ENCODE measurements at places on chromosomes 1 and 21.

DNA sequence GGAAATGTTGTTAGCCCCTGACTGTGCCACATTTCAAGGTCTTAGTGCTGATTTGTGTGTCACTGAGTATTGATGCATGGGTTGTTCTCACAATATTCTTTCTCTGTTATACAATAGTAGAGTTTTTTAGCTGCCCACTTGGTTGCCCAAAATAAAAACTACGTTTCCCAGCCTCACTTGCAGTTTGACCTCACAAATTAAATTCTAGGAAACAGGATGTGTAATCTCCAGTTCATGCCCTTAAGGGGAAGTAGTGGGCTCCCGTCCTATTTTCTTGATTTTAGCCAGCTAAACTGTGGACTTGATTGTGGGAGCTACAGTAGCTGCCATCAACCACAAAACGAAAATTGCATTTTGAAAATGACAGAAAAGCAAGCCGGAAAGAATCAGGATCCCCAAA lies 27.3 kb upstream of the LAMC1 start:
- DNase-seq = no peak

GRCh38 chr1:48610628-48611542 lies 138.9 kb upstream of the SPATA6 start:
- DNase-seq = no peak

- no peak for DNase-seq
Observed at GRCh38 chr1:19448491-19449439, 36.6 kb downstream of the CAPZB start.

DNA sequence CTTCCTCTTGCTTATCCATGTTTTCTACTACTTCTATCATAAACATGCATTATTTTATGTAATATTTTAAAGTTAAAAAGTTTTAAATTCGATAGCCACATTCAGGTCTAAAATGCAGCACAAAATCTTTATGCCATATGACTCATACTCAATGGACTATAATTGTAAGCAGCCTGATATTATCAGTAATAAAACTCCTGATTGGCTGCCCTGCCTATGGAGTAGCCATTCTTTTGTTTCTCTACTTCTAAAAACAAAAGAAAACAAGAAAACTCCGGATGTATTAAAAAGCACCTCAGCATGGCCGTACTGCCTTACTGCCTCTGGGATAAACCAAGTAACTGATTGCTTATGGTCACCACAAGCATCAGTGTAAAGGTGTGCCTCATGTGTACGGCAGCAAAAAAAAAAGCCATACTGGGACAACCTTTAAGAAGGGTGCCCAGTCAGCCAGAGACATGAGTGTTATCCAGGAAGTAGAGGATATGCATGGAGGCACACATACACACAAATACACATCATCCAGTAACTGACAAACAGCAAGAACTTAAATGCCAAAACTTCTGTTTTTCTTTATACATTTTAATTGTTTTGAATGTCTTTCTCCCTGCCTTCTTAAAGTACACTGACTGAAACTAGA lies 9.2 kb downstream of the SLC35D1 start:
- DNase-seq = no peak

DNA sequence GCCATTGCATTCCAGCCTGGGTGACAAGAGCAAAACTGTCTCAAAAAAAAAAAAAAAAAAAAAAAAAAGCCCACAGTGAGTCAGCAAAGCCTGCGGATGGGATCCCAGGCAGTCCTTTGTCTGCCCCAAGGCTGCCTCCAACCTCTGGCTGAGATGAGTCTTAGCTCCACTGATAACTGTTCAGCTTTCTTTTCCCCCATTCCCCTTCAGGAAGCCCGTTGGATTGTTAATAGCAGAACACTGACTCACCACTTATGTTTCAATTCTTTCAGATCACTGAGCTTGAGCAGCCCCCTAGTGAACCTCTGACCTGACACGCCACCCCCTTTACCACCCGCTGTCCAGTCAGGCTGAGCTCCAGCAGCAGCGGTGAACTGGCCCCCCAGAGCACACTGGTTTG lies 57.5 kb downstream of the ERG start:
- no peak for DNase-seq

DNA sequence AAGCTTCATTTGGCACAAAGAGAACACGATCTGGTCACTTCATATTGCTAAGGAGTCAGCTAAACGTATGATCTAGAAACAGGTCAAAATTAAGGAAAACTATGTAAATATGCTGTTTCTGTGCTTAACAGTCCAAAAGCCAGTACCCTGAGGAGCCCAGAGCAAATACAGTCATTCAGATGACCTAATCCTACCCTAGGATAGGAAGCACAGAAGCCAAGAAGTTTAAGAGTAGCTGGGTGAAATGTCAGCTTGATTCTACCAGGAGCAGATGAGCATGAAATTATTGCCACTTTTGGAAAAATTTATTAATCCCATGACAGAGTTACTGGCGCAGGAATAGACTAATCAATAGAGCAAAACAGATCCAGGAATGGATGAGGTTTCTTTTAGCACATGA lies 18.3 kb downstream of the SORT1 start:
- no peak for DNase-seq

DNA sequence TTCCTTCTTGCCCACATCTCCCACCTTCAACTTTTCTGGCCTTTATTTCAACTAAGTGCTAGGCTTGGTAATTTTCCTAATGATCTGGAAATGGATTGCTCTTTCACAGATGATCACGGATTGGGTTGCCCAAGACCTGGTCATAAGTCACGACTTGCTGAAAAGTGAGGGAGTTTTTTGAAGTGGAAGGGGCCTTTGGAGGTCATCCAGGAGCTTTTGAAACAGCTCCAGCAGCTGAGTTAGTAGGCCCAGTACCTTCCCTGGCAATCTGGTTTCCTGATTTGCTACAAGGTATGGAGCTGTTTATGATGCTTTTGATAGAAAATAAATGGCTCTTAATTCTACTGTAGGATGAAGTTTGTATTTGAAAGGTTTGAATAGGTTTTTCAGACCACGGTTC lies 20.4 kb downstream of the GREM2 start:
- DNase-seq = no peak

- no peak for DNase-seq
Observed at GRCh38 chr21:29245104-29245643, 53.5 kb upstream of the BACH1 start.

- DNase-seq = no peak
Observed at GRCh38 chr1:173255214-173255813, 48.2 kb upstream of the TNFSF4 start.

- DNase-seq = no peak
Observed at GRCh38 chr1:193919827-193920226, 733.4 kb upstream of the B3GALT2 start.

GRCh38 chr1:68225781-68226180 lies 6.5 kb downstream of the WLS start:
- DNase-seq = no peak

DNA sequence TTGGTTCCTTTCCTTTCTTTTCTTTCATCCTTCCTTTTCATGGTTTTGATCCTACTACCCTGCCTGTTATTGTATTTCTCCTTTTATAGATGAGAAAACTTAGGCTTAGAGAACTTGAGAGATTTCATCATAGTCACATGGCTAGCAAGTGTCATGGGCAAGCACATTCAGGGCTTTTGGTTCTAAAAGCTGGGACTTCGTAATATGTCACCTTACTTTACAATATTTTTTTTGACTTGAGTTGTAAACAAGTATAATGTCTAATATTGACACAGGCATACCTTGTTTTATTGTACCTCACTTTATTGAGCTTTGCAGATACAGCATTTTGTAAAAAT lies 70.7 kb downstream of the MTR start:
- no peak for DNase-seq

- no peak for DNase-seq
Observed at GRCh38 chr1:56627019-56627635, 18.0 kb upstream of the PRKAA2 start.

- DNase-seq = no peak
Observed at GRCh38 chr1:30883389-30884172, 25.0 kb downstream of the SDC3 start.

- DNase-seq = no peak
Observed at GRCh38 chr1:78070758-78071157, 25.0 kb downstream of the GIPC2 start.

- DNase-seq = no peak
Observed at GRCh38 chr1:182054698-182055326, 6.7 kb downstream of the ZNF648 start.

- no peak for DNase-seq
Observed at GRCh38 chr21:34623516-34623915, 8.6 kb upstream of the RCAN1 start.

GRCh38 chr1:193552274-193552673 lies 365.9 kb upstream of the B3GALT2 start:
- no peak for DNase-seq

- DNase-seq = no peak
Observed at GRCh38 chr1:89631816-89632656, 884 bp upstream of the LRRC8C start.

DNA sequence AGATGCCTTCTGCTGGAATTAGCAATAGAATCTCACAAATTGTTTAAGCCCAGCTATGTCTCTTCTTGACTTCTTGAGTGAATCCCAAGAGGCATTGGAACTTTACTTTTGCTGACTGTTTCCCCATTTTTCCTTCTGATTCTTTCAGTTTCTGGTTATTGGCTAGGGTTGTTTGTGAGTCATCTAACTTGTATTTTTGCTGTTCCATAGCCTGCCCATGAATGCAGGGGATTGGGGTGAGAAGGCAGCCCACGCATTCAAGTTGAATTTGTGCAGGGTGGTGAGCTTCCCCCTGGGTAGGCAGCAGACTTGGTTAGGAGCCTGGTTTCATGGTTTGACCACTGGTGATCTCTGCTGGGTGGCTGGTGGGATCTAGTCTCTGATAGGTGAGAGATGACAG lies 10.4 kb upstream of the KLF17 start:
- no peak for DNase-seq

DNA sequence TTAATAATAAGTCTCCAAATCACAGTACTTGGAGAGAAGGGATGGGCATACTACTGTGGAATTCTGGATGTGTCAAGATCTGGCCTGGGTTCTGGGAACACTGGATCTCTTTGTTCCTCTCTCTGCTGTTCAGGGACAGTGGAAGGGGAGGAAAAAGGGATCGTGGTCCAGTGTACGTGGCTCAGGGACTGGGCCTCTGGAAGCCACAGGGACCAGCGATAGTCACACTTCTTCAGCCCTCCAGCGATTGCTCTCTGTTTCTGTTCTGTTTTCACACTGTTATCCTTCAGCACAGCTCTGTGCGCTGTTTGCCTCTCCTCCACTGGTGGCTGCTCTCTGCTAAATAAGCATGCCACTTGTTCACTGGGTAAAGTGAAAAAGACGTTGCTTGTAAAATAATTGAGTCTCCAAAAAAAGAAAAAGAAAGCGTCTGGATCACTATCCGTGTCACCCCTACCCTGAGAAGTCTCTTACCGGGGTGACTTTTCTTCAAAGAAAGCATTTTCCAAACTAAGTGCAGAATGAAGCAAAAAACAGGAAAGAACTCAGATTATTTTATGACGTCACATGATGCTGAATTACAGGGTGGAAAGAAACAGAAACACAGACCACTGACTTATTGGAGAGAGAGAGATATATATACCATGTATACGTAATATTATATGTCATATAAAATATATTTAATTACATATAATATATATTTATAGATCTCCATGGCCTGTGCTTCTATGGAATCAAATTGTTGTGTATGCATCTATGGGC lies 279.4 kb downstream of the RGS7 start:
- no peak for DNase-seq

DNA sequence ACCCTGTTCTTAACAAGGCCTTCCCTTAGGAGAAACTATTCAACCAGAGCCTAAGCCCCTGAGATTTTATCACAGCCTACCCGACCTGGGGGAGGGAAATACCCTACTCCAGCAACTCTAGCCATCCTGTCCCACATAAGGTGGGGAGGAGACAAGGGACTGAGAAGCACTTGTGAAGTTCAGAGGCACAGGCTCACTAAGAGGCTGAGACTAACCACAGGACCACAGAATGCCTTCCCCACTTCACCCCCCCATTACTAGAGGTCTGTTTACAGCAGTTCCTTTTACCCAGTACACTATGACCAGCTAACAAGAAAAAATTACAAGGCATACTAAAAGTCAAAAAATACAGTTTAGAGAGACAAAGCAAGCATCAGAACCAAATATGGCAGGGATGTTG lies 86.8 kb downstream of the TEX35 start:
- DNase-seq = no peak

DNA sequence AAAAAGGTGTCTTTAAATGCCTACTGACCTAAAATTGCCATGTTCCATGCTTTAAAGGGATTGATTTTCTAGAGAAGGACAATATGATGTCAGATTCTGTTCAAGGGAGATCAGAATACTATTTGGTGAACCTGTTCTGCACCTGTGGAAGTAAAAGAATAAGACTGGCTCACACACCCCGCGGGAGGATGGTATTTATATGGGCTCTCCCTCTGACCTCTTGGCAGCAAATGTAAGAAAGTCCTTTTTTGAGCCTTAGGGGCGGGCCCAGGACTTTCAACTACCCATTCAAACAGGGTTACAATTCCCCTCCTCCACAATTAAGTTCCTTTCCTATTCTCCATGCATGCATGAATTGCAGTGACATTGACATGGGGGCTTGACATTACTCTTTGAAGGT lies 42.1 kb downstream of the WASF2 start:
- DNase-seq = no peak

DNA sequence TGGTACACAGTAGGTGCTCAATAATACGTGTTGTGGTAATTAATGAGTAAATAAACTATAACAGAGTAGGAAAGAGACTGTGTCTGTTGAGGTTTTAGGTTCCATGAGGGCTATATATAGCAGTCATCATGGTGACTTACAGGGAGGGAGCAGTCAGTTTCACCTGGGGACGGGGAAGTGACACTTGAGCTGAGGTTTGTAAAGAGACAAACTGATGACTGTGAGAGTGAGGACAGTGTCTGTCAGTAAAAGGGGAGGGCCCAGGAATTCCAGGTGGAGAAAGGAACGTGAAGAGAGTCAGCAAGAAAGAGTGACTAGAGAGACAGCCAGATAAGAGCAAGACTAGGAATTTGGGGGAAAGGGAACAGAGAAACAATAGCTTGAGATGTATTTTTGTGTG lies 30.2 kb downstream of the ABCA4 start:
- no peak for DNase-seq

DNA sequence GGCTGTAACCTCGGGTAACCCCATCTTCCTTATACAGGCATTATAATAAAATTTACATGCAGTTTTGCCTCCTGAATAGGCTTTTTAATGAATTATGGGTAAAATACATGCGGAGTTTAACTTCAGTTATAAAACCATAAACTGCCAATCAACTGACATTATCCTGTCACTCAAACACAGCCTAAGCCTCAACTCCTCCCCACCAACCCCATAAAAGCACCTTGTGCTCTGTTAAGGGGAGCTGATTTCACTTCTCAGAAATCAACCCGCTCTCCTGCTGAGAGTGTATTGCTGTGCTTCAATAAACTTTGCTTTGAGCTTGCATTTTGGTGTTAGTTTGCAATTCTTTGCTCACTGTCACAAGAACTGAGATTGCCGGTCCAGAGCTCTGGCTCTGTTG lies 1812.2 kb downstream of the BRINP3 start:
- DNase-seq = no peak

- no peak for DNase-seq
Observed at GRCh38 chr1:108512239-108513043, 47.5 kb upstream of the EEIG2 start.
